ENCODE measurements at places on chromosomes 12 and 14.

GRCh38 chr14:61025251-61026223, 44.5 kb downstream of the SLC38A6 start:
- peak; percentile 47 for DNase-seq

DNA sequence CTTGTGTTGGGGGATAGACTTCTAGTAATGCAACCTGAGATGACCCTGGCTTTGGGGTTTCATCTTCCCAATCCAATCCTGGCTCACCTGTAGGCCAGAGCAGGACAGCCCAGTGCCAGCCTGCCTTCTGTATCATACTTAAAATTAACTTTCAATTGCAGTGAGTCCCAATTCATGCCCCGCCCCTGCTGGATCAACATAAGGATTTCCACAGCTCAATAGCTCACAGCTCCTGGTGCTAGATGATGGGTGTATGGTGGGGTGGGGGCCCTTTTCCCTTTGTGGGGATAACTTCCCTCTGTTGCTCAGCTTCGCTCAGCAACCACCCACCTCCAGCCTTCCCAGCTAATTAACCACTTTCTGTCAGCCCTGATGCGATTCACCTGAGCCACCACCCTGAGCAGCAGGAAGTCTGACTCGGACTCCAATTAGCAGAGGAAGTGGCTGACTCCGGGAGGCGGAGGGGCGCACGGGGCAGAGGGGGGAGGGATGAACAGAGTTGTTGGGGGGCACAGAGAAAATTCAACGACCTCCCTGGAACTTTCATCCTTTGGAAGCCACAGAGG, 24.3 kb upstream of the CHGA start:
- DNase-seq: no peak

DNA sequence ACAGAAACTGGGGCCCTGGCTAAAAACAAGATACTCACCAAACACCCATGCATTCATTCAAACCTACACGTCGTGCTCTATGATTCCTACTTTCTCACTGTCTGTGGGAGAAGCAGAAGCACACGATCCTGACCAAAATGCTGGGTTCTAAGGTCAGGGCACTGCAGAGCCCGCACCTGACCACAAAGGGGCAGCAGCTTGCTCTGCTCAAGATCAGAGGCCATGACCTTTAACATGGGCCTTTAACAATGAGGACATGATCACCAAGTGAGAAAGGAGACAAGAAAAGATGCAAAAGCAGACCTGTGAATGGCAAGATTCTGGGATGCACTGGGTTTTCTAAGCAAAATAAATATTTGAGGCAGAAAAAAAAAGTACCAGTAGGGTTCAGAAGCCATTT, 40.1 kb upstream of the VPS33A start:
- no peak for DNase-seq

- DNase-seq: no peak
Observed at GRCh38 chr12:64500394-64500793, 48.5 kb downstream of the TBK1 start.

- DNase-seq: no peak
Observed at GRCh38 chr12:96462571-96463280, 26.7 kb upstream of the CFAP54 start.

- DNase-seq: no peak
Observed at GRCh38 chr14:102662636-102663430, 70.4 kb downstream of the RCOR1 start.

GRCh38 chr12:132505105-132505851, 15.3 kb downstream of the FBRSL1 start:
- DNase-seq: no peak

GRCh38 chr12:26287671-26288381, 92.5 kb downstream of the SSPN start:
- no peak for DNase-seq

DNA sequence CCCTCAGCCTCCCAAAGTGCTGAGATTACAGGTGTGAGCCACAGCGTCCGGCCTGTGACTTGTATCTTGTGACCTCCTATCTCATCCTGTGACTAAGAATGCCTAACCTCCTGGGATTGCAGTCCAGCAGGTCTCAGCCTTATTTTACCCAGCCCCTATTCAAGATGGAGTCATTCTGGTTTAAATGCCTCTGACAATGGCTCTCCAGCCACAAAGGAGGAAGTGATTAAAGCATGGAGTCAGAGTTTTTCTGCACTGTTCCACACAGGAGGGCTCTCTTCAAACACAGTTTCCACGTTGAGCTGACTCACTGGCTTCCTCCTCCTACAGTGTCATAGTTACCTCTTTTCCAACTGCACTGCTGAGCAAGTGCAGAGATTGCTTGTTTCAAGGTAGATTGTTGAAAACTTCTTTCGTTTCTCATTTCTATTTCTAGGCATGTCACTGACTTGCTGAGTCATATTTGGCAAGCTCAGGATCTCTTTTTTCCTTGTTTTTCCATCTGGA, 383.8 kb downstream of the PCNX1 start:
- peak; percentile 69 for DNase-seq

DNA sequence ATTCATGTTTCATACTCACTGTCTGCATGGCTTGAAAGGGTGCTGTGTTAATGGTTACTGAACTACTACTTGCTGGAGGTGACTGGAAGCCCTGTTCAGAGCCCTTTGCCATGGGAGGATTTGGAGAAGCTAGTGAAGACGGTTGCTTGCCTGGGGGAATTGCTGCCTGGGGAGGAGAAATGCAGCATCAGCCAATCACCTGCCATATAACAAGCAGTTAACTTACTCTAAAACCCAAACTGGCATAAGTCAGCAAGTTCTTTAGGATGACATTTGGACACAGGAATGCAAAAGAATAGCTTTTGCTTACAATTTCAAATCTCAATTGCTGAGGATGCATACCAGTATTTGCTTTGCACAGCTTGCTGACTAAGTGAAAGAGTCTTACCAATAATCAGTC, 23.4 kb upstream of the IPO8 start:
- peak; percentile 77 for DNase-seq

DNA sequence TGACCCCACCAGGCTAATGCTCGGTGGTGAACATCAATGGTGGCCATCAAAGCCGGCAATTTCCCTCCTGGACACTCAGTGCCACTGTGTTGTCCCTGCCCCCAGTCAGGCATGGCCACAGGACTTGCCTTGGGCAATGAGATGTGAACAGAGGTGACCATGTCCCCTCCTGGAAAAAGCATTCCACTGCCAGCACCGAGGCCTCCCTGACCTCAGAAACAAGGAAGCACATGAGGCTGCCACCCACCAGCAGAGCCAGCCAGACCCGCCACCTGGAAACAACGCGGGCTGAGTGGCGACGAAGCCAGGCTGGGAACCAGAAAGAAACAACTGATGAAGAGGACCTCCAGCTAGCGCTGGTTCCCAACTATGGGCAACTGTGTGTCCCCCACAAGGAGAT, 31.8 kb downstream of the ITPK1 start:
- no peak for DNase-seq

- DNase-seq: no peak
Observed at GRCh38 chr12:124022161-124022560, 49.1 kb downstream of the ZNF664 start.

- no peak for DNase-seq
Observed at GRCh38 chr12:107826276-107826675, 51.8 kb downstream of the ASCL4 start.

- no peak for DNase-seq
Observed at GRCh38 chr14:70183991-70184390, 4.8 kb downstream of the SLC8A3 start.

DNA sequence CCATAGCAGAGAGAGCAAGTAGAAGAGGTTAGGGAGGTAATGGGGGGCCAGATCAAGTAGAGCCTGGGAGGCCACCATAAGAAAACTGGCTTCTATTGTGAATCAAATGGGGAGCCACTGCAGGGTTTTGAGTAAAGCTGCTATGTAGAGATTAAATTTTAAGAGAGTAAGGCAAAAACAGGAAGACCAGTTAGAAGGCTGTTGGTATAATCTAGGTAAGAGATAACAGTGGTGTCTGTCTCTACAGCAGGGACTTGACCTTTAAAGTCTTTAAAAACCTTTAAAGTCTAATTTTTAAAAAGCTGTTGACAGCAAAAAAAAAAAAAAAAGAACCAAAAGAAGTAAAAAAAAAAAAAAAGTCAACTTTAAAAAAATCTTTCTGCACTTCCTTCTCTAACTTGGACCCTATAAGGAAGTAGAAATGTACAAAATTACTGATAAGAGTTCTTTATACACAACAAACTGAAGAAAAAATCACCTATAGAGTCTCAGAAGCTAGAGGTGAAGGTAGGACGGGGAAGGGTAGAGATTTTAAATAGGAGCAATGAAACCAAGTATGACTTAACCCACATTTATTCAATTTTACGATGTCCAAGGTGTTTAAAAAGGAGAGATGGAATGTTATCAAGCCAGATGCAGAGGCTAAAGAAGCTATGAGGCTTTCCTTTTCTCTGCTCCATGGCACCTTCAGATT, 26.1 kb downstream of the SGPP1 start:
- DNase-seq: no peak

GRCh38 chr14:104293231-104293841, 154.9 kb downstream of the KIF26A start:
- DNase-seq: no peak

- no peak for DNase-seq
Observed at GRCh38 chr14:51865953-51866747, 5.7 kb downstream of the GNG2 start.

Data from GM04504 (cell line).